Stimulated activated CD8-positive, alpha-beta memory T cell treated with anti-CD3 and anti-CD28 coated beads, Interleukin-7, amount 100 ng/mL, for 48 hours (primary cell): ENCODE measurements at places on chromosomes 3 and 15.

DNA sequence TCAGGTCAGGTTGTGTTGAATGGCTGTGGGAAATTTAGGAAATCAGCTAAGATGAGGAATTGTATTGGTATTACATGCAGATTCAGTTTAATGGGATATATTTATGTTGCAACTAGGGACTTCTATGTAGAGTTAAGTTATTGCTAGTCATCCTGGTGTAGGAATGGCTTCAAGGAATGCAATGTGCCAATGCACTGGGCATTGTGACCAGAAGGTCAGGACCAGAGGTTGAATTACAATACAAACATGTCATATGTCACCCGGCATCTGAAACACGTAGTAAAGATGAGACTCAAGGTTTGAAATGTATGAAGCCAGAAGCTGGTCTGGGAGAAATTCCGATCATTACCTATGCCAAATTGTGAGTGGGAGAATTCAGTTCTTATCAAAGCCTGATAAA, 11.7 kb upstream of the GAP43 start:
- DNase-seq, result no peak

- DNase-seq, result no peak
Measured at GRCh38 chr3:184907681-184908649, 96.0 kb downstream of the VPS8 start.

DNA sequence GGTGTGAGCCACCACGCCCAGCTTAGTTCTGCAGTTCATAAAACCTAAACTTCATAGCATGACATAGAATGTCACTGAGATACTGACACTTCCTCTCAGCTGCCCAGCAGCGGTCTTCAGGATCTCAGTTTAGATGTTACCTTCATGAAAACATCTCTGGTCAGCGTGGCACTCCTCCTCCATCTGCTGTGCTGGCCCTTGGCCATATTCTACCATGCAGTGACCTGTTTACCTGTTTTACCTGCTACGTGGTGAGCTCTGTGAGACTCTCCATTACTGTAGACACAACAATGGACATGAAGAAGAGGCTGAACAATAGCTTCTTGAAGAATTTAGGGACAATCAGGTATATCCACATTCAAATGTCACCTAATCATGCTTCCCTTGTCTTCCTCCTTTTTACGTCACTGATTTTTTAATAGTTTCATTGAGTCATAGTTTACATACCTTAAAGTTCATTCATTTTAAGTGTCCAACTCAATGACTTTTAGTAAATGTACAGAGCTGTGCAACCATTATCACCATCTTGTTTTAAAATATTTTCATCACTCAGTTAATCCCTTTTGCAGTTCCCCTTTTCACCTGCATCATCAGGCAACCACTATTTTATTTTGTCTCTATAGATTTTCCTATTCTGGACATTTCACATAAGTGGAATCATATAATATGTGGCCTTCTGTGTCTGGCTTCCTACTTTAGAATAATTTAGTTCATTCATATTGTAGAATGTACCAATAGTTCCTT, 32.2 kb upstream of the PTPN23 start:
- DNase-seq, result no peak

DNA sequence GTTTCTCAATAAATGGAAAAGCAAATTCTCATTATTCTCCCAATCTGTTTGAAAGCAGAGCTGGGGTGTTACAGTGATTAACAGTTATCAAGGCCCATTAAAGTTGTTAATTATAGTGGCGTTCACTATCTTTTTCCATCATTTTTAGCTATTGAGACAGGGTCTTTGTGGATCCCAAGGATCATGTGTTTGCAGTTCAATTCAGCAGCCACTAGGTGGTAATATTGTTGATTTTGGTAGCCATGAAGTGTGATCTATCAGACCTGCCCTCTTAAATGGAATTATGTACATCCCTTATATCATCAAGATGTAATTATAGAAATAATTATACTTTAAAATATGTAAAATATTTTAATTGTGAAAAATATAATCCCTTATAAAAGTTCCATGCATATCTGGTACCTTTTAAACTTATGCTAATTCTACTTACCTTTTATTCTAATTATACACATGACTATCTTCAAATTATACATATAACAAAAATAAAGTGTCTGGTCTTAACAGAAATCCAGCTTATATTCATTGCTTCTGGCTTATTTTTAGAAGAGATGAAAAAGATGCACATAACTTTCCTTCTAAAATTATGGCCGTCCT, 126.4 kb downstream of the GREM1 start:
- DNase-seq, result no peak

DNA sequence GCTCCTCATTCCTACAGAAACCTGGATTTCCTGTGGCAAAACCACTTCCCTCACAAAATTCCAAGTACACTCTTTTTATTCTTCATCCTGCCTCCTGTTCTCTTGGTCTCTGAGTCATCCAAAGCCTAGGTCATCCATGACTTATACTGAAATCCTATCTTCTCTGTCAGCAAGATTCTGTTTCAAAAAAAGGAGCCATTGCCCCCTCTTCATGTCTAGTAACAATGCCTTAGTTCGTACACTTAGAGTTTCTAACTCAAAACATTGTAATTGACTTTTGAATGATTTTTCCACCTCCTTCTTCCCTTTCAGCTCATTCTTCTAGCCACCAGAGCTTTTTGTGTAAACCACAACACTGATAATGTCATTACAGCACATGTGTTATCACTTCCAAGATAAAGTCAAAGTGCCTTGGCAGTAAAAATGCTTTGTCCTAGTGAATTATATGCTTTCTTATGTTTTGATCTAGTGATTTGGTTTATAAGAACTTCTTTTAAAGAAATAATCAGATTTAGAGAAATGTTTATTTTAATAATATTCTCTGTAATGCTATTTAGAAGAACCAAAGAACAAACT, 256.5 kb upstream of the NECTIN3 start:
- DNase-seq, result no peak

DNA sequence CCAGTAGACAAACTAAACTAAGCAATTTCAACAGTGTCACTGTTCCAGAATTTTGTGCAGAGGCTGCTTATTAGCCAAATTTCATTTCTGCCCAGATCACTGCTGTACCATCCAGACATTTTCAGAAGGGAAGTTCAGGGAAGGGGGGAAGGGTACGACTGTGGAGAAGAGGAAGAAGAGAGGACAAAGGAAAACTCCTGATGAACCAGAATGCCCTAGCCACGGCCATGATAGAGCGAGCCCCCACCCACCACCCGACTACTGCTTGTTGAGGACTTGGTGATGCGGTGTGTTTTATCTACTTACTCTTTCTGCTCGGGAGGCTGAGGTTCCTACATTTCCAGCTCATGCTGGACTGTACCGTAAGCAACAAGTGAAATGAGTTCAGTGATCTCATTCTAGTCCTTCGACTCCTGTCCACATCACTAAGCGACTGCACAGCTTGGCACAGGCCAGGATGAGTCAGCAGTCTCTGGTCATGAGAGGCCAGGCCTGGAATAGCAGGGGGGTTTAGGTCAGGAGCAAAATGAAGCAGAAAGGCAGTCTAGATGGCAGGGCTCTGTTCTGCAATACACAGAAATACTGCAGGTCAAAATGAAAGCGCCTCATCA, 330.8 kb downstream of the TIGIT start:
- no peak for DNase-seq

- no peak for DNase-seq
Measured at GRCh38 chr15:30042556-30042955, 40.2 kb upstream of the GOLGA8J start.

DNA sequence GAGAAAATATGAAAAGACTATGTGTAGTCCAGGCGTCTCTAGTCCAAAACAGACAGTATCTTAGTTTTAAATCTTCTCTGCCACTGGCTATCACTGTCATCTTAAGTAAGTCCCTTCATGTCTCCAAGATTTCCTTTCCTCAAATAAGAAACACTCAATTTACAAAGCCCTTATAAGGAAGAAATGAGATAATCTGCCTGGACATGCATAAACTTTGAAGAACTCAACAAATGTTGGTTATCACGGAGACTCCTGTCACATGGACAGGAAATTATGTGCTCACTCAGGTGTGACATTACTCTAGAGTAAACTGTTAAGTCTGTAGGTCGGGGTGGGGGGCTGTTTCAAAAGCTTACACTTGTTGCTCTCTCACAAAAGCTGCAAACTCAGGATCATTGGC, 91.9 kb downstream of the IMPG2 start:
- DNase-seq, result no peak

DNA sequence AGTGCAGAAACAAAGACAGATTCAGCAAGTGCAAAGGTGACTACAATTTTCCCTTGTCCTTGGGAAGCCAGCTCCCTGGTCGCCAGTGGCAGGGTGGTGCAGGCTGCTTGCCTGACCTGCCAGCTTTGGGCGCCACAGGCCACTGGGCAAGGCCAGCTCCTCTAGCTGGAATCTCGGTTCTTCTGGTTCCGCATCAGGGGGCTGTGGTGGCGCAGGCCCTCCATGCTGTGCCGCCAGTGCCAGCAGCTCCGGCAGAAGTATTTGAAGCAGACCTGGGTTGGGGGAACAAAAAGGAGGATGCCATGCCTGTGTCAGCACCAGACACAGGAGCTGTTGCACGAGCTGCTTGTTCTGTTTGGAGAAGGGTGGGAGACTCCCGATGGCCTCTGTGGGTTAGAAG, 4.2 kb upstream of the RPS17 start:
- no peak for DNase-seq

- DNase-seq, result no peak
Measured at GRCh38 chr3:146247911-146248310, 3.0 kb downstream of the PLSCR4 start.

GRCh38 chr3:150399060-150399459, 9.0 kb upstream of the TSC22D2 start:
- no peak for DNase-seq

- DNase-seq, result no peak
Measured at GRCh38 chr3:184791171-184791570, 20.8 kb upstream of the VPS8 start.

GRCh38 chr3:126954141-126954842, 28.6 kb upstream of the PLXNA1 start:
- DNase-seq, result no peak

DNA sequence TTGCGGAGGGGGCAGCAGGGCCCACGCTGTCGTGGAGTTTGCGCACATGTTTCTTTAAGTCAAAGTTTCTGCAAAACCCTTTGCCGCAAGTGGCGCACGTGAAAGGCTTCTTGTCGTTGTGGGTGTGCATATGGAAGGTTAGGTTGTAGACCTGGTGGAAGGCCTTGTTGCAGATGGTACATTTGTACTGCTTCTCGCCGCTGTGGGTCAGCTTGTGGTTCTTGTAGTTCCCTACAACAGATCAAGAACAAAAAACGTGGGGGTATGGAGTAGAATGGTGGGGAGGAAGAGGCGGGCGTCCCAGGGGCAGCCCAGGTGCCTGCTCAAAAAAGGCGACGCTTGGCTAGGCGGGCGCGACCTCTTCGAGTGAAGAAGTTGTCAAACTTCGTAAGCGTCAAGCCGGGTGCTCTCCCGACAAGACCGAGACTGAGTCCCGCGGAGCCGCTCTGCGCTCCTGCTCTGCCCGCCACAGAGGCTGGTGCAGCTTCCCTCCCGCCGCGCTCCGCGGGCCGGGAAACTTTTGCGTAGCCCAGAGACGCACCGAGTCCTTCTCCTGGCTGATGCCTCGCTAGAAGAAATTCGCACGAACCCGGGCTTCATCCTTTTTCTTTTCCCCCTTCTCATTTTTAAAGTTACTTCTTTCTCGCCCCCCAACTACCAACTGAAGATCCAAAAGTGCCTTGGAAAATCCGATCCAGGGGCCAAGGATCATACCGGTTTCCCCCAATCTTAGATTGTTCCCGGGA, 3.1 kb downstream of the FEZF2 start:
- DNase-seq, result no peak

DNA sequence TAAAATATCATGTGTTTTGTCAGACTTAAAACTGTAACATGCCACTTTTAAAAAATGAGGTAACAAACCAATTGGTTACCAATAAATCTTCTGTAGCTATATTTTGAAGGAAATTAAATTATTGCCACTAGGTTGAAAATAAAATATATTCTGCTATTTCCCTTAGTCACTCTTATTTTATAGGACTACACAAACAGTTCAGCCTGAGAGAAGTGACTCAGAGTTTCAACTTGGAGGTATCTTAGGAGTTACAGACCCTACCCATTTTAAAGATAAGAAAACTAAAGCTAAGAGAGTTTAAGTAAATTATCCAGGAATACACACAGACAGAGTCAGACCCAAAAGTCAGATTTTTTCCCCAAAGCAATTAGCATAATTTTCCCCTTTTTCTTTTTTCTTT, 65.1 kb downstream of the PIK3CB start:
- DNase-seq, result no peak

DNA sequence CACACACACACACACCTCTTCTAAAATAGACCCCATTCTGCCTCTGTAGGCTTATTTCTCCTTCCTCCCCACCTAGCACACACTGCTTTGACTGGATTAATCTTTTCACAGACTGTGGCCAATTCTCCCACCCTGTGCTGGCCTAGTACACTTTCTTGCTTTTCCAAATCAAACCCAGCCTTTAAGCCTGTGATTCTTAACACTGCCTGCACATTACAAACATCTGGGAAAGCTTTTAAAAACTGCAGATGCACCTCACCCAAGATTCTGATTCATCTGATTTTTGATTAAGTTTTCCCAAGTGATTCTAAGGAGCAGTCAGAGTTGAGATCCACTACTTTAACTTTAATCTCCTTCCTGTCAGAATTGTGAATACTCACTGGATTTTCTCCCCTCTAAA, 12.8 kb downstream of the CSNK1G1 start:
- DNase-seq, result no peak

DNA sequence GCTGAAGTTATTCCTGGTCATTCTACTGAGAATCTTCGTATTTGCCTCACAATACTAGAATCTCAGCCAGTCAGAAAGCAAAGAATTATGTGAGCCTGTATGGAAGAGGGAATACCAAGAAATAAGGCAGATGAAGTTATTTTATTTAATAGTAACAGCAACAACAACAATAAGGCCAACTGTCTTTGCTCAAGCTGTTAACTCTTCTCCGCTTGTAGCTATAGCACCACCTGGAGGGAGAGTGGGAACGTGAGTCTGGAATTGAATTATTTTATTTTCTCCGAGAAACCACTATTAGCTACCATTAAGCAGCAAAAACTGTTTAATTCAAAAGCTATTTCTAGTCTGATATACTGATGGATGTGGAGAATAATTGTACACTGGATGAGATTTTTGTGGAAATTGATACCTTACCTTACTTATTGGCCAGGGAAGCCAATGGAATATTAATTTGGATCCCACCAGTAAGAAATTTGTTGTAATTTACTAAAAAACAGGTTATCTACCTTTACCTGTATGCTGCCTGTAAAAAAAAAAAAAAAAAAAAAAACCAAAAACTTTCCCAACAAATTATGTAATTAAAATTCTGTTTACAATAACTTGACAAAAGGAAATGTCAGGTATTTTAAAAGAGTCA, 50.1 kb downstream of the CALML4 start:
- no peak for DNase-seq

- DNase-seq, result no peak
Measured at GRCh38 chr15:29838352-29839010, 16.2 kb upstream of the TJP1 start.
